Urothelium cell line (cell line): ENCODE measurements at places on chromosomes 11 and 22.

DNA sequence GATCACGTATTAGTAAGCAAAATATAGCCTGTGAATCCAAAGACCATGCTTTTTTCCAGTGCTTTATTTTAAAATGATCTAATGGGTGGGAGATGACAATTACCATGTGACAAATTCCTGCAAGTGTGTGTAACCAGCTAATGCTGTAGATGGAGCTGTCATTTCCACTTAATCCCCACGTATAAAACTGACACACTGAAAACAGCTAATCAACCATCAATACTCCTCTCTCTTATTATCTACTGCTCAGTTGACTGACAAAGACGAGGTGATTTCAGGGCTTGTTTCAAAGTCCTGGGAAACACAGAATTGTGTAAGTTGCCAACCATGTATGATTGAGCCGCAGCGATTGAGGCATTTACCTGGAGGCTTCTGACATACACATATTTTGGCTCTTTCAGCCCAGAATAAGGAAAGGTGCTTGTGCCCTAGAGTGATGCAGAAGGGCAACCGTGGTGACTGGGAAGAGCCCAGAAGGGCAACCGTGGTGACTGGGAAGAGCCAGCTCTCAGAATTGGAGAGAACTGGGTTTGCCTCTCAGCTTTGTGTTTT lies 9.7 kb downstream of the SLN start:
- DNase-seq = no peak

DNA sequence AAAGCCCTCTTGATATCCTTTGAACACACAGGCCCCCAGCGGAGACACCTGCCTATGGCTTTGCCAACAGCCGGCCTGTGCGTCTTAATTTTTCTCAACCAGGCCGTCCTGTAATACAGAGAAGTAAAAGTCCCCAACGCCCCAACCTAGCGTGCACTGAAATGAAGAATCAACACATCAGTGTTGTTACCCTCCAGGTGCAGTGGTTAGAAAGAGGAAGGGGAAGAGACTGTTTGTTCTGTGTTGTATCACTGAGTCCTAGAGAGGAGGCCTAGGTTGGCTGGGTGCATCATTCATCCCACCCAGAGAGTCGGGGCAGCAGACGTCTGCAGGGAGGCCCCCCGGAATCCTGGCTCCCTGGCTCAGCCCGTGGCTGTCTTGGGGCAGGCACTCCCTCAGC lies 25.7 kb downstream of the SGSM1 start:
- DNase-seq = no peak

DNA sequence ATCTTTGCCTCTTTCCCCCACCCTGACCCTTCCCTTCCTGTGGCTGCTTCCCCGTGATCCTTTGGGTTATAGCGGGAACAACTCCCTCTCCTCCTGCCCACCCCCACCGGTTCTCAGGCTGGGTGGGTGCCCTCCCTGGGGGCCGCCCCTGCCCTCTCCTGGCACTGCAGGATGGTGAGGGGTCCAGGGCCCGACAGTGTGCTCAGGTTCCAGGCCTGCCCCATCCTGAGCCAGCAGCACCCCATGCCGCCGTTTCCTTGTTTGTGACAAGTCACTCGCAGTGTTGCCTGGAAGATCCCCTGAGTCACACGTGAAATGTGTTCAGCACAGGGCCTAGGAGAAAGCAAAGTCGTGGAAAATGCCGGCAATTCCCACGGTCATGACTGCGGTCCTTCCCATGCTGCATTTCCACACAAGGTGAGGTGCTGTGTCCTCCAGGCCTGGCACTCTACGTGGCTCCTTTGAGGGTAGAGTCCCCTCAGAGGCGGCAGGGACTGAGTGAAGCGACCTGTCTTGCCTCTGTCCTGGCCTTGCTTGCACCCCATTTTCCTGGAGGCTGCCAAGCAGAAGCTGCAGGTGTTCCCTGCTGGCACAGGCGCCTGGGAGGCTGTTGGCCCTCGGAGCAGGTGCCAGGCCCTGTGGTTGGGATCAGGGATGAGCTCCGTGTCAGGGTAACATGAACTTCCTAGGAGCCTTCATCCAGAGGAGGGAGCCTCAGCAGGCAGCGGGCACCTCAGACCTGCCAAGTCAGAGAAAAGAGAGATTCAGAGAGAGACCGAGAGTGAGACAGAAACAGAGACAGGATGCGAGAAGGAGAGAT lies 80.5 kb upstream of the LINC01488 start:
- DNase-seq = no peak

DNA sequence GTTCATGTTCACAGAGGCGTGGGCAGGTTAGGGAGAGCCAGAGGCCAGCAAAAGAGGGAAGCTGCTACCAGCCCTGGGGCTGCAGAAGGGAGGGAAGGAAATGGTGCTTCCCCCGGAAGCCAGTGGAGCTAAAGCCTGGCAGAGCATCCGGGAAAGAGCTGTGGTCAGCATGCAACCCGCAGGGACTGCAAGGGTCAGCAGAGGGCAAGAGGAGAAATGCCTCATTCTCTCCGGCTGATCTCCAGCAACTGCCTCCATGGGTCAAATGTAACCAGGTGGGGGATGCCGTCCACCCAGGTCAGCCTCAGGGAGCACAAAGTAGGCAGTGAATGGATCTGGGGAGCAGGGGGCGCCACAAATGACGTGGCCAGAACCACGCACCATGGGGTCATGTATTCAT lies 36.9 kb upstream of the PRR5 start:
- DNase-seq = no peak

- no peak for DNase-seq
Observed at GRCh38 chr11:42034826-42035225, 575.4 kb upstream of the LRRC4C start.

DNA sequence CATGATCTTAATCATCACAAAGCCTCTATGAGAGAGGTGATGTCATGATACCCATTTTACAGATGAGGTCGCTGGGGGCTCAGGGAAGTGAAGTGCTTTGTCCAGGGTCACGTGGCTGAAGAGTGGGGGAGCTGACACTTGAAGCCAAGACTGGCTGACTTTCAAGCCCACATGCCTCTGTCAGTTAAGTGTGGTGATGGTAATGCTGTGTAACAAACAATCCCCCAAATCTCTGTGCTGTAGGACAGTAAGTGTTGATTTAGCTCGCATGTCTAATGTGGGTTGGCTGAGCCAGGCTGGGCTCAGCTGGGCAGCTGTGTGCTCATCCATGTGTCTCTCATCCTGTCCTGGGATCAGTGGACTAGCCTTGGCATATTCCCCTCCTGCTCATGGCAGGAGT lies 87.1 kb upstream of the GRK3 start:
- DNase-seq = no peak

DNA sequence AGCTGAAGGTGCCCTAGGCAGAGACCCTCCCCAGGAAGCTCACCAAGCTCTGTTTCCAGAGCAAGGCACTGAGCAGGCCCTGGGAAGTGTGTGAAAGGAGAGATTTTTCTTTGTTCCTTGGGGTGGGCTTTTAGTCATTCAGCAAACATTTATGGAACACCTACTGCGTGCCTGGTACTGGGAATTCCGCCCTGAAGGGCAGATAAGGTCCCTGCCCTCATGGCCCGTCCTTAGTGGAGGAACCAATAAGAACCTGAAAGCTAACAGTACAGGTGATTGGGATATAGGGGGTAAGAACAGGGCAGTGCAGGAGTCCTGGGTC lies 3.9 kb downstream of the TMEM134 start:
- no peak for DNase-seq

DNA sequence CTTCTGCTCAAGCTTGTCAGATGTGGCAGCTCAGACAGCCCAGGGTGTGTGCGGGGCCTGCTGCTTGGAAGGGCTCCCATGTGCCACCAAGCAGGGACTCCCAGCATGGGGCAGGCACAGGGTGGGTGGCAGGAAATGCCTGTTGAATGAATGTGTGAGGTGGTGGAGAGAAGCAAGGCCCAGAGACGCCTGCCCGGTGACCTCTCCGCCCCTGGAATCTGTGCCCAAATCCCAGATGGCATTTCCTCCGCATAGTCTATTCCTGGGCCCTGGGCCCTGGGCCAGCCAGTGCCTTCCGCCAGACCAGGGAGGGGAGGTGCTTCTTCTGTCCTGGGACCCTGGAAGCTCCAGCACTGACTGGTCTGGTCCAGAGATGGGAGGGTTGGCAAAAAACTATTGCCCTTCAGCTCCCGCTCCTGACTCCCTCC lies 3.7 kb downstream of the CST6 start:
- DNase-seq = peak; percentile 57

GRCh38 chr11:129846508-129847335 lies 31.1 kb downstream of the TMEM45B start:
- peak; percentile 77 for DNase-seq

DNA sequence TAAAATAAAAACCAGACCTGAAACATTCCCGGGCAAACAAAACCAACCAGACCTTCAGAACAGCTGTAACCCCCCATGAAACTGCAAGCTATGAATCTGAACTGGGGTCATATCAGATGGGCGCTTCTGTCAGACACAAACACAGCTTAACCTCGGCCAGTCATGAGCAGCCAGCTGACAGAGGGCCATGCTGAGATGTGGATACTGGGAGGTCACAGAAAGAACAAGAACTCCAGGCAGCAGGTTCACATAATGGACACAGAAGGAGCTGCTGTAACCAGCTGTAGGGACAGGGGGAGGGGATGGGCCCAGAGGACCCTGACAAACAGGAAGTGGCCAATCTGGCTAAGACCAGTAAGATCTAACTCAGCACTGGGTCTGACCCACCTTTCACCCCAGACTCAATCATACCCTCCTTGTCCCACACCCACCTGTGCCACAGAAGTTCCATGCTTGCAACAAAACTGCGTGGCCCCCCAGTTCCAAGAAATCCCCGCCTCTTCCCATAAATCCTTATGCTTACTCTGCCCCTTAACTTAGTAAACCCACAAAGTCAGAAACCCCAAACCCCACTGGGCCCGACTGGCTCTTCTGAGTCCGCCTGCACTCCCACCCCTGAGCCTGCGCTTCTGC lies 4.0 kb downstream of the APOL4 start:
- DNase-seq = peak; percentile 24

DNA sequence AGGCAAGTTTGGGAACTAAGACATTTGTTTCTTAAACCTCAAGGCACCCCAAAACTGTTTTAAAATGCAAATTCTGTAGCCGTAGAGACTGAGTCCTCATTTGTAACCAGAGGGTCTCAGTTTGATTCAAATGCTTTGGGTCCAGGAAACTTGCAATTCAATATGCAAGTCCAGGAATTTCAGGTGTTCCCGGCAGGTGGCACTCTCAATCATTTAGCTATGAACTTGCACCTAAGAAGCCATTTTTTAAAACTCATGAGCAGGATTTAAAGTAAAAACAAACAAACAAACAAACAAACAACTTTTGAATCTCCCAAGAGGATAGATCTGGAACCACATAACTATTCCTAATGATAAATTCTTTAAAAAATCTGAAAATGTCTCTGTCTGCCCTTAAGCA lies 8.7 kb upstream of the ABTB2 start:
- no peak for DNase-seq

DNA sequence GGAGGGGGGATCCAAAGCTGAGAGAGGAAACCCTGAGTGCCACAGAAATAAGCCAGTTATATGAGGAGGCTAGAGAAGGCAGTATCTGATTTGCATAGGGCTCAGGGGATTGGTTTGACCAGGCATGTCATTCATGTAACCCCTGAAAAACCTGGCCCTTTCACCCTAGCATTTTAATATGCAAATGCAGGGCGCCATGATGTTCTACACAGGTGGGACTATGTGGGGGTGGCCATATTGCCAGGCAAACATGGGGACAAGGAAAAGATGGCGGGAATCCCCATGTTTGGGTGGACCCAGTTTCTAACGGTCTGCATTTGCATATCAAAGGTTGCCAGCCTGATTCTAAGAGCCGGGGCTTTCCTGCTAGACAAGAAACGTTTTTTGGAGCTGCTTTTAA lies 27.2 kb downstream of the CSF2RB start:
- DNase-seq = no peak
